ENCODE measurements at places on chromosomes 1 and 21. TPM values are rescaled to one million over a fixed set of nuclear protein-coding genes. Genes with fewer than 3 reads are reported as not detected.

The CDA gene
- 0.94 TPM for polyA plus RNA-seq

The MAN1C1 gene
- polyA plus RNA-seq, result 12.2 TPM

The MYBPH gene
- polyA plus RNA-seq, result 554 TPM

The FCGR3B gene
- polyA plus RNA-seq, result 0.28 TPM

The LRRC38 gene
- 21.8 TPM for polyA plus RNA-seq

The RGS5 gene
- polyA plus RNA-seq, result 42.6 TPM

The RNU1-1 gene
- not detected for polyA plus RNA-seq

The SLC2A5 gene
- polyA plus RNA-seq, result 7.9 TPM

The CD5L gene
- 0.06 TPM for polyA plus RNA-seq

The TMPRSS15 gene
- polyA plus RNA-seq, result 0.86 TPM

The LHX8 gene
- polyA plus RNA-seq, result 0.08 TPM

Data from muscle of leg (tissue), 16 donors.